ENCODE measurements at places on chromosomes 1 and 21. TPM values are rescaled to one million over a fixed set of nuclear protein-coding genes. Genes with fewer than 3 reads are reported as not detected.

DNA sequence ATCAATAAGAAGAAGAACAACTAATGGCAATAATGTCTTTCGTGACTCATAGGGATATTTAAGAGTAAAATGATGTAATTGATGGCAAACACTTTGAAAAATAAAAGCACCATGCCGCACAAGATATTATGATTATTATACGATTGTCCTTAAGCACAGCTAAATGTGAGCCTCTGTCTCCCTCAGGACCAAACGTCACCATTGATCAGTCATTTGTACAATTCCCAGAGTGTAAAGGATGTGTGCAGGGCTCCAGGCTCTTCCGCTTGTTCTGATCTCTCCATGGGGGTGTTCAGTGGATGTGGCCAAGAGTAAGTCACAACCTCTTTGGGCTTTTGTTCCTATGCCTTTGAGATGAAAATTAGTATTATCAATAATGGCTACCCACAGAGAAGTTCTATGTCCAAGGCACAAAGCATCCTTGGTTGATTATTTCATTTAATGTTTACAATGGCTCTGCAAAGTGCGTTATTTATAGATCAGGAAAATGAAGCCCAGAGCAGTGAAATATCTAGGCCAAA is 17.7 kb upstream of the C1orf87 start:
- DNase-seq: no peak

GRCh38 chr1:75745276-75745675 is 20.8 kb downstream of the ACADM start:
- peak; percentile 57 for DNase-seq

MYCL gene
- total RNA-seq: 5.6 TPM

RBM11 gene
- total RNA-seq: 0.25 TPM

DDX59 gene
- 14.0 TPM for total RNA-seq
